Mesenteric fat pad (tissue), 1 donor: ENCODE measurements at places on chromosomes 16 and 17. TPM values are rescaled to one million over a fixed set of nuclear protein-coding genes. Genes with fewer than 3 reads are reported as not detected.
A peak's percentile ranks its signal among the peaks of the same experiment; 100 is the strongest.

DNA sequence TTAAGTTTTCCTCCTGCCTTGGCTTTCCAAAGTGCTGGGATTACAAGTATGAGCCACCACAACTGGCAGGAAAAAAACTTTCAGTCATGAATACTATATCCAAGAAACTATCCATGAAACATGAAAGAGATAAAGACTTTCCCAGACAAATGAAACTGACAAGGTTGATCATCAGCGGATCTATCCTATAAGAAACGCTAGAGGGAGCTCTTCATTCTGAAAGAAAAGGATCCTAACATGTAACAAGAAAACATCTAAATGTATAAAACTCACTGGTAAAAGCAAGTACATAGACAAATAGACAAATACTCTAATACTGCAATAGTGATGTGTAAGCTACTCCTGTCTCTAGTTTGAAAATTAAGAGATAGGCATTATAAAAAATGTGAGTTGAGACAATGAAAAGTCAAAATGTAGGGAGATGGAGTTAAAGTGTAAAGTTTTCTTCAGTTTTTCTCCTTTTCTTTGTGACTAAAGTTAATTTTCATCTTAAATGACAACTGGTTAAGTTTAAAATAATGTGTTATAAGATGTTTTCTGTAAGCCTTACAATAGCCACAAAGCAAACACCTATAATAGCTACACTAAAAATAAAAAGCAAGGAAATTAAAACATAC is 79.6 kb upstream of the TEKT1 start:
- no peak for DNase-seq

GRCh38 chr17:44767493-44767892 is 8.7 kb downstream of the ADAM11 start:
- no peak for DNase-seq

Gene KRT36
- total RNA-seq, result not detected

GRCh38 chr17:17537311-17538099 is 41.3 kb upstream of the RASD1 start:
- no peak for DNase-seq

GRCh38 chr17:38703742-38704605 is 1.1 kb upstream of the MLLT6 start:
- no peak for DNase-seq

Gene AOC2
- 10.5 TPM for total RNA-seq

Gene SEPTIN1
- total RNA-seq, result 2.3 TPM

GRCh38 chr16:84786605-84787262 is 33.1 kb upstream of the CRISPLD2 start:
- DNase-seq, result no peak

GRCh38 chr17:69608808-69609472 is 194.4 kb downstream of the MAP2K6 start:
- no peak for DNase-seq

DNA sequence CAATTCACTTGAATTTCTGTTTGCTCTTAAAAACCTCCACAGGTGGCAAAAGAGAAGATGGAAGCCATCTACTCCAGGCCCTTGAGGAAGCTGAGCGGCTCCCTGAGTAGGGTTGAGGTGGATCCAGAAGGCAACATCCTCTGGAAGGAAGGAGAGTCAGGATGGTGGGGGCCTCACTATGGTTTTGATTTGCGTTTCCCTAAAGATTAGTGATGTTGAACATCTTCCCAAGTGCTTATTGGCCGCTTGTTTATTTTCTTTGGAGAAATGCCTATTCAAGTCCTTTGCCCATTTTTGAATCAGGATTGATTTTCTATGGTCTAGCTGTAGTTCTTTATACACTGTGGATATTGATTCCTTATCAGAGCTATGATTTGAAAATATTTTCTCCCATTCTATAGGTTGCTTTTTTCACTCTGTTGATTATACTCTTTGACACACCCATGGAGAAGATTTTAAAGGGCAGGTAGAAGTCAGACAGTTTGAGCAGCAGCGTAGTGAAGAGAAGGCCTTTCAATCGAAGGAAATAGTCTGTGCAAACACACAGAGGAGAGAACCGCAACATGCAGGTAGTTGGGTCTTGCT is 58.6 kb downstream of the WSB1 start:
- DNase-seq, result no peak

DNA sequence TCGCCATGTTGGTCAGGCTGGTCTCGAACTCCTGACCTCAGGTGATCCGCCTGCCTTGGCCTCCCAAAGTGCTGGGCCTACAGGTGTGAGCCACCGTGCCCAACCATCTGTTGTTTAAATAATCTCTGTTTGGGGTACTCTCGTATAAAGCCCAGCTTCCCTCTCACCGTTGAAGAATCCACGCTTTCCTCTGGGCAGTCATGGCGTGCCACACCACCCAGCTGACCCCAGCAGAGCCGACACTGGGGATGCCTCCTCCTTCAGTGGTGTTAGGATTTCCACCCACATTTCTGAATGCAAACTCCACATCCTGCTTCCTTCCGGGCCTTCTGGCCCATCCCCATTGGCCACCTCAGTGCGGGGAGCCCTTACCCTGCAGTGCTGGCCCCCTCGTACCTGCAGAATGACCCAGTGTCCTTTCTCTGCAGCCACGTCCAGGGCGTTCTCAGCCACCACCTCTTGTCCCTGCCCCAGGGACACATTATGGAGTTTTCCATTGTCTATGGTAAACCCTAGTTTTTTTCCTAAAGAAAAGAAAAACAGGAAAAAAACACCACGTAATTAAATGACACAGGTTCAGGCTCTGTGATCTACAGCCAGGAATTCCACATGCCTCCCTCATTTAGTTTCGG is 60.4 kb downstream of the PGS1 start:
- no peak for DNase-seq

DNA sequence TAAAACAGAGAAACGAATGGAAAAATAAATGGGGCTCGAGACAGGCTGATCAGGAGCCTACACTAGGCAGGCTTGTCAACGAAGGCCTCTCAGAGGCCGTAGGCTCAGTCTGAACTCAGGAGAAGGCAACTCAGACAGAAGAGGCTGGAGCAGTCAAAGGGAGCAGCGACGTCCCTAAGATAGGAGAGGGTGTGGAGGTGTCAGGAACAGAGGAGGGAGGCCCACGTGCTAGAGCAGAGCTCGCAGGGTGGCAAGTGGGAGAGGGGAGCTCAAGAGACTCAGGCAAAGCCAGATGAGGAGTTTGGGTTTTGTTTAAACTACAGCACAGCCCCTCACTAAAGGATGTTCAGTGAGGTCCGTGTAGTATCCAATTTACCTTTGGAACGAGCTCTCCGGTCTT is 32.7 kb downstream of the LRRC75A start:
- no peak for DNase-seq

GRCh38 chr17:76384222-76384986 is at the start of gene SPHK1:
TSS of gene SPHK1 (plus strand) at chr17:76384609. CDS start at chr17:76385645, 1,036 bp downstream.
- DNase-seq, result no peak

Gene USH1G
- not detected for total RNA-seq

GRCh38 chr16:31201582-31202413 is 762 bp downstream of the PYCARD start:
- DNase-seq, result peak; percentile 85

GRCh38 chr17:13777003-13777402 is 175.3 kb upstream of the HS3ST3A1 start:
- DNase-seq, result no peak

DNA sequence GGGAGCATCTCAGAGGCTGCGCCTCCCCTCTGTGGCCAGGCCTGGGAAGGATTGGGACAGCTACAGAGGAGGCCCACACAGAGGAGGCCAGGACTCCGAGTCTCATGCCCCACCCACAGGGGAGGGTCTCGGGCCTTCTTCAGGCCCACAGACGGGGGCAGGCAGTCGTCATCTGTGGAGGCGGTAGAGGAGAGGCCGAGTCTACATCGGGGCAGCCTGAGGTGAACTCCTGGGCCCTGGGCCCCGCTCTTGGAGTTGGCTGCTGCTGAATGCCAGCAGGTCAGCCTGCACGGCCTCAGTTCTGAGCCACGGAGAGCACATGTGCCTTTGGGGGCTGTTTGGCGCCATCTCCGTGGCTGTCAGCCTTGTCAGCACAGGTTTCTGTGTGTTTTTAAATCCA is 8.1 kb upstream of the NUDT16L1 start:
- DNase-seq, result no peak

GRCh38 chr17:13996748-13997147 is 72.6 kb upstream of the COX10 start:
- no peak for DNase-seq

DNA sequence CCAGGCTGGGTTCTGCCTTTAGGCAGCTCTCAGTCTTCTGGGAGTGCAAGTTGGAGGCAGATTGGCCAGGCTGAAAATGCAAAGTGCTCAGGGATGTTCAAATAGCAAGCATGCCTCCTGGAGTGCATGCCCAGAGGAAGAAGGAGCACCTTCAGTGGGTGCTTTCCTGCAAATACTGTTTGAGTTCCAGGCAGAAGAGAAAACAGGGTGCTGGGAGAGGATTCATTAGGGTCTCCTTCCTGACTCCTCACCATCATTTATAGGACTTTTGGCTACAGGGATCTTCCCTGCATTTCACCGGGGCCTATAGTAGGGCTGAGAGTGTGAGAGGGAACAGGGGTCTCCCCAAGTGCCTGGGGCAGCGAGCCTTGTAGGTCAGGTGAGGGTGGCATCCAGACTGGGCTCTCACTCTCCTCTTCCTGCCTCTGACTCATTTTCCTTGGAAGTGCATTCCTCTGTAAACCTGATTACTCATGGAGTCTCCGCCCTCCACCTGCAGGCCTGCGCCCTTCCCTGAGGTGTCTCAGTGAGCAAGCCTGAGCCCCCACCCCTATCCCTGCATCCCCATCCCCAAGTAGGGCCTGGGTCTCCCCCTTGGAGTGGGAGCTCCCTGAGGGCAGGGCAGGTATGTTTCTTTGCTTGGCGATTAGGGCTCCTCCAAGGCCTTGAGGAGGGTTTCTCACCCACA is 17.1 kb upstream of the TNS4 start:
- DNase-seq, result peak; percentile 74

GRCh38 chr17:7646457-7646856 is 4.3 kb upstream of the ATP1B2 start:
- no peak for DNase-seq

Gene GRB7
- 0.29 TPM for total RNA-seq

Gene CLEC10A
- 20.6 TPM for total RNA-seq

DNA sequence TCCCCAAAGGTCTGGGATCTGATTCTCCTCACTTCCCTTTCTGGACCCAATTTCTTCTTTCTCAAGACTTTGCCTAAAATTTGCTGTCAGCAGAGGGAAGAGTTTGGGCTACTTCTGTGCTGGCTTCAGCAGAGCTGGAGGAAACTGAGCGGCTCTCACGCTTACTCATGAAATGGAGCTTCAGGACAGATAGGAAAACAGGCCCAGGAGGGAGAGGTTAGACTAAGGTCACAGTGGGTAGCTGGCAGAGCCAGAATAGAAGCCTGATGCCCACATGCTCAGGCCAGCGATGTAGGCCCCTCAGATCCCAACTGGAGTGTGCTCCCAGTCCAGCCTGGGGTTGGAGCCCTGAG is 593 bp downstream of the SLC38A7 start:
- DNase-seq, result no peak

- DNase-seq, result no peak
These were observed 246.2 kb downstream of the KATNIP start for GRCh38 chr16:27795992-27796614.

DNA sequence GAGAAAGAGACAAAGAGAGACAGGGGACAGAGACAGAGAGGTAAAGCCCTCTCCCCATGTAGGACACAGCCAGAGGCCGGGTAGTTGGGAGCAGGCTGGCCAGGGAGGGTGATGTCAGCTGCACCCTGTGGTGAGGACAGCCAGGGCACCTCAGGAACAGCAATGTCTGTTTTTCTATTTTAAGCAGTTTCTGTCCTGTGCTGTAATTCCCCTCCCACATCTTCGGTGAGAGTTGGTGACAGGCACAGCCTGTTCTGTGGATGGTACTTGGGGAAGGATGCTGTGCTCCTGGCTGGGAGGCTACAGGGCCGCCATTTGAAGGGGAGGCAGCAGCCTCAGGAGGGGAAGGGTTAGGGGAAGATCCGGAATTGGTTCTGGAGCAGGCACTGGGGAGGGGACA is 163.5 kb downstream of the SDK2 start:
- no peak for DNase-seq

DNA sequence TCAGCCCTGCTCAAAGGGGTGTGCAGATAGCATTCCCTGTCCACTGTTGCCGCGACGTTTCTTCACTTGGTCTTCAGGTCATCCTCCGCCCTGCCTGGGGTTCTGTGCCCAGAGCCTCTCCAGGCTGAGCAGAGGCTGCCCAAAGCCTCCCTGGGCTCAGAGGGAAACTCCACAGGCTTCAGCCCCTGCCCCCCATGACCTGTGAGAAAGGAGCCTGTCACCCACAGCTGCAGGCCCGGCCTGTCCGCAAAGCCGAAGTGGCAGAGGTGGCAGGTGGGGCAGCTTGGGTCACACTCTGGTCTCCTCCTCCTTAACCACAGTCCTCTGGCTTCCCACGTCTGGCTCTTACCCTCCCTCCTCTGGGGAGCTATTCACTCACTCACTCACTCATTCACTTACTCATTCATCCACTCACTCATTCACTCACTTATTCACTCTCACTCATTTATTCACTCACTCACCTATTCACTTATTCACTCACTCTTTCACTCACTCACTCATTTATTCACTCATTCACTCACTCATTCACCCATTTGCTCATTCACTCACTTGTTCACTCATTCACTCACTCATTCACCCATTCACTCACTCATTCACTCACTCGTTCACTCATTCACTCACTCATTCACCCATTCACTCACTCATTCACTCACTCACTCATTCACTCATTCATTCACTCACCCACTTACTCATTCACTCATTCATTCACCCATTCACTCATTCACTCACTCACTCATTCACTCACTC is 7.1 kb upstream of the CPSF4L start:
- no peak for DNase-seq

Gene SLC5A11
- 0.16 TPM for total RNA-seq

Gene HBQ1
- not detected for total RNA-seq

DNA sequence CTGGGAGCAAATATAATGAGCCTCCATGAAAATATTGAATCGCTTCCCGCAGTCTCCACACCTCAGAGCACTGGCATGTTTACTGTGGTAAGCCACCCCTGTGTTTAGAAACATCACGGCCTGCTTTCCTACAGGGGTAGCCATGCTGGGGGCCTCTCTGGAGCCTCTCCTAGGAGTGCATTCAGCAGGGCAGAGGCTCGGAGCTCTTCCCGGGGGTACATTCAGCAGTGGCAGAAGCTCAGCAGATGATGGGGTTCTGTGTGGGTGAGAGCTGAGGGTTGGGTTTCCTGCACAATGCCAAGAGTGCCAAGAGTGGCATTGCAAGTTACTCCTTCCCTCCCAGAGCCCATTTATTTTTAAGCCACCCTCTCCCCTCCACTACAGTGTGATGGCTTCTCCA is 386.6 kb downstream of the SEC14L1 start:
- DNase-seq, result peak; percentile 57

- no peak for DNase-seq
These were observed 3.3 kb downstream of the KRT37 start for GRCh38 chr17:41421116-41421515.

GRCh38 chr16:8808613-8809353 is 11.1 kb downstream of the PMM2 start:
- DNase-seq, result no peak

DNA sequence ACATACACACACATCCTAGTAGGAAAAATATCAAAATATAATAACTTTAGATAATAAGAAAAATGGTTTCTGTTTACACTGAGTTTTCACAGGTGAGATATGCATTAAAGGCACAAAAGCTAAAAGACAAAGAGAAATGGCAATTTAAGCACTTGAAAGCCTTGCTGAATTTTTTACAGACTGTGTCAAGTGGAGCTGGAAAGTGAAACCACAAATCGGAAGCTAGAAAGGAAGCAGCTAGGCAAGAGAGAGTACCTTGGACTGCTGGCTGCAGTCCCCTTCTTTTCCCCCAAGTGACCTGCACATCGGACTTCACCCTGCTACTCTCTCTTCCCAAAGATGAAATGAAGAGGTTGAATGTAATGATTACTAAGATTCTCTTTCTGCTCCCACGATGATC is 135.1 kb downstream of the CDH13 start:
- DNase-seq, result no peak

- no peak for DNase-seq
These were observed 87.3 kb upstream of the CORO6 start for GRCh38 chr17:29709866-29710519.
